ENCODE measurements at places on chromosomes 4 and X.

DNA sequence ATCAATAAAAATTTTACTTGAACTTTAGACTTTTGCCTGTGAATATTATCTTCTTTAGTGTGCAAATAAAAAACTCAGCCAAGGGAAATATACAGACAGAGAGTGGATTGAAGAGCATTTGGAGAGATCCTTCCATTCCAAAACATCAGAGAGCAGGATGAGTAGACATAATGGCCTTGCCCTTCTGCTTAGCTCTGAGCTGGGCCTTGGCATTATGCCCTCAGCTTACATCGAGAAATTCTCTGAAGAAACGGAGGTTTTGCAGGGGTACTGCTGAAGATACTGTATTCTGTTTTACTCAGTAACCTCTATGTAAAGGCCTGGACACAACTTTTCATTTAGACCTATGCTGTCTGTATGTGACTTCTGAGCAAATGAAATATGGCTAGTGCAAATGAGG lies 317.4 kb downstream of the STIM2 start:
- DNase-seq = no peak

GRCh38 chrX:19512961-19513360 lies 2.3 kb downstream of the MAP3K15 start:
- DNase-seq = no peak

DNA sequence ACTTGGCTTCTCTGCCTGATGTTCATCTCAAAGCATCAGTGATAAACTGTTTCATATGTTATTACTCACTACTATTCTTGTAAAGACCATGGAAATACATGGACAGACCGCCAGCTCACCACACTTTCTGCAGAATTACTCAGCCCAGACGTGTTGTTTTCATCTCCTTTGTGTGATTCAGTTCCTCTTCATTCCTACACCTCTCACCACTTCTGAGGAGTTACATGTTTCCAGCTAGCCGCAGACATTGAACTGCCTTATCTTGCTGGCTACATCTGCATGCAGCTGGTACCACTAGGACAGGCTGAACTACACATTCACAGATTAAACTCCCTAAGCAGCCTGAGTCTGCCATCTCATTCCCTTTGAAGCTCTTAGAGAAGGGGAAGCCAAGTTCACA lies 443.2 kb upstream of the FGF16 start:
- DNase-seq = peak; percentile 0

DNA sequence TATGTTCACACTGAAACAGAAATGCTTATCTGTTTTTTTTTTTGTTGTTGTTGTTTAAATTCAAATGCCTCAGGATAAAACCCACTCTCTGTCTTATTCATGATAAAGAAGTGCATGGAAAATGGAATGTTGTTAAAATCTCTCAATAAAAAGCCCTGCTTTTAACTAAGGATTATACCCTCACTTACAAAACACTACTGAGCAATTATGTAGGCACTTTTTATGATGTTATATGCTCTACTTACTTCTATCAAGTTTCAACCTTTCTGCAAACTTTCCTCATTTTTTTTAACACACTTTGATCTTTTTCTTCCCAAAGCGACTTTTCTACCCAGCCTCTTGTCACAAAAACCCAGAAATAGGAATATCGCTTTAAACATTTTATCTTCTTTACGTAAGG lies 26.5 kb downstream of the SLIT2 start:
- DNase-seq = no peak

DNA sequence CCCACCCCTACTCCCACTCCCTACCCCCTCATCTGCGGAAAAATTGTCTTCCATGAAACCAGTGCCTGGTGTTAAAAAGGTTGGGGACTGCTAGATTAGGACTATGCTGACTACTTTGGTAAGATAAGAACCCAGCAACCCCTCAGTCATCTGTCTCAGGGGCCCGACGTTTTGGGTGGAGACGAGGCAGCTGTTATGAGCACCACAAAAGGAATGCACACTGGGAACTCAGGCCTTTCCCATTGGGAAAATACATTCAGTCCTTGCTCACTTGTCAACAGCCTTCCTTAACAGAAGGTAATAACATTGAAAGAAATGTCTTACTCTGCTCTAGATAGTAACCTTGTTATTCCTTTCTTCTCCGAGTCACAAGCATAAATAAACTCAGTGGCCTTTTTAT lies 310.8 kb downstream of the AFF2 start:
- DNase-seq = no peak

- no peak for DNase-seq
Measured at GRCh38 chrX:122076241-122076640, 1028.8 kb downstream of the GLUD2 start.

DNA sequence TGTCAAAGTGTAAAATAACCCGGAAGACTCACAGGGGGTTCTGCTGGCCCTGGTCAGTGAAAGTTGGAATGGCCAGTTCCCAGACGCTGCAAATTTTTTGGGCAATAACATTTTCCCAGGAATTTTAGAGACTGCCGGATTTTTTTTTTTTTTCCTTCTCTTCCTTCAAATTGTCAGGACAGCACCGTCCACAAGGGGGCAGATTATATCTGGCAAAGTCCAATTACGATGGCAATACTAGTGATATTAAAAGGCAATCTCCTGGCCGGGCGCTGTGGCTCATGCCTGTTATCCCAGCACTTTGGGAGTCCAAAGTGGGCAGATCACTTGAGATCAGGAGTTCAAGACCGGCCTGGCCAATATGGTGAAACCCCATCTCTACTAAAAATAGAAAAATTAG lies 20.5 kb downstream of the SLC25A5 start:
- DNase-seq = no peak

GRCh38 chrX:40313269-40313668 lies 215.5 kb upstream of the BCOR start:
- no peak for DNase-seq

DNA sequence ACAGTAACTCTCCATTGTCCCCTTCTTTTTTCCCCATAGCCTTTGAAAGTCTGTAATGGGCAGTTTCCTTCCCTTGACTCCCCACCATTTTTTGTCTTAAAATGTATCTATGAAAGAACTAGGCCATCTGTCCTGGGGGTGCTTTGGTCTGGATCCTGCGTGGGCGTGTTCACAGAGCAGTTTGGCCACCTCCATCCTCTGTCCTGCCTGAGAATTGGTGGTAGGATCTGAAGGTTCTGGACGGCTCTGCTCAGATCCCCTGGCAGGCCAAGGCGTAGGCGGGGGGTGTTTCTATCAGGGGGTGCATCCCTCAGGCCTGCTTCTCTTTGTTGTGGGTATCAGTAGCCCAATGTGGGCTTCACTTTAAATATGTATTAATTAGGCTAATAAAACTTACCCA lies 107.1 kb downstream of the FAM193A start:
- DNase-seq = no peak

DNA sequence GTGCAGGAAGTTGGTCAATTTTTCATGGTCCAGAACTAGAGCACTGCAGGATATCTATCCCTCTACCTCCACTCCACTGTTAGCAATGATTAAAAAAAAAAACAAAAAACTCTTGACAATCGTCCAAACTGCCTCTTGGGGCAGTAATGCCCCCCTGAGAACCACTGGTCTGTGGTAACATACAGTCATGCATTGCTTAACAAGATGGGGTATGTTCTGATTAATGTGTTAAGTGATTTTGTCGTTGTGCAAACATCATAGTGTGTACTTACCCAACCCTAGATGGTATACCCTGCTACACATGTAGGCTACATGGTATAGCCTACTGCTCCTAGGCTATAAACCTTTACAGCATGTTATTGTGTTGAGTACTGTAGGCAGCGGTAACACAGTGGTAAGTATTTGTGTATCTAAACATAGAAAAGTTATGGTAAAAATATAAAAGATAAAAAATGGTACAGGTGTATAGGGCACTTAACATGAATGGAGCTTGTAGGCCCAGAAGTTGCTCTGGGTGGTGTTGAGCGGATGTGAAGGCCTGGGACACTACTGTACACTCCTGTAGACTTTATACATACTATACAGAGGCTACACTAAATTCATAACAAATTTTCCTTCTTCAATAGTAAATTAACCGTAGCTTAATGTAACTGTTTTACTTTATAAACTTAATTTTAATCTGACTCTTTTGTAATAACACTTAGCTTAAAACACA lies 34.1 kb downstream of the ART3 start:
- no peak for DNase-seq

DNA sequence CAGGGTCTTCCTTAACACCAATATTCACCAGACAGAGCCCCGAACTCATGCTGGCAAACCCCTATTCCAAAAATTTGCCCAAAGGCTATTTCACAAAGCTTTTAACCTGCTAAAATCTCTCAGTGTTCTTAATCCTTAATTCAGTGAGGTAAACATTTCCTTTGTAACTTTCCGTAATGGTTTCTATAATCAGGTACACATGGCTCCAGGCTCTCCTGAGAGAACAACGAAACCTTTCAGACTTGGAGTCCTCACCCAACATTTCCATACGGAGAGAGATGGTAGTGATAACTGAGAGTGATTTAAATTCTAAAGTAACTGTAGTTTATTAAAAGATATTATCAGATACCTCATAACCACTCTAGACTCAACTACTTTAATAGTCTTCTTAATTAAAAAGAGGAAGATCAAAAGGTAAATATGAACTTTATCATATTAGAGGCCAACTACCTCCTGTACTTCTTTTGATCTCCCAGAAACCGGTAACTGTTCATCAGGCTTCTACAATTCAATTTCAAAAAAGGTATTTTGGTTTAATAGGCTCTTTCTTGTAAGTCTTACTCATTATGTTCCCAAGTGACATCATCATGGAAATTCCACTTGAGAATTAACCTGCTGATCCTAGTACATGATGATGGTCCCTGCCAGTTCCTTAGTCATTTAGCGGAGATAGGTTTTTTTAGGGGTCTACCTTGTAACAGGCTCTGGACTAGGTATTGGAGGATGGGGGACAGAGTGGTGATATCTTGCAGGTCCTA lies 91.4 kb upstream of the UCP1 start:
- DNase-seq = no peak

- DNase-seq = no peak
Measured at GRCh38 chrX:44974451-44974850, 101.5 kb downstream of the KDM6A start.

DNA sequence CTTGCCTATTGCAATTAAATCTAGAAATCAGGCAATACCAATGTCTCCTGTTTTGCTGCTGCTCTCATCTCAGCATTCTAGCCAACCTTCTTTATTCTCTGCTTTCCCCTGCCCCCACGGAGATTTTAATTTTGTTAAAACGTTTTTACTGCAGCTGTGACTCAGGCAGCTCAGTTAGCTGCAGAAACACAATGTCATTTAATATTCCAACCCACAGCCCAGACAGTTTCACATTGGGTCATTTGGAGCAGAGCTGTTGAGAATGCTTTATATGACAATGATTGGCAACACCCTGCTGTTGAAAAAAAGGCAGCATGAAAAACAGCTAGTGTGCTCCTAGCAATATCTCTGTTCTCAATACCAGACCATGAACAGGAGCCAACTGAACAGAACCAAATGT lies 12.6 kb upstream of the SLC10A4 start:
- no peak for DNase-seq

- DNase-seq = no peak
Measured at GRCh38 chr4:9898596-9899305, 117.3 kb downstream of the DRD5 start.

DNA sequence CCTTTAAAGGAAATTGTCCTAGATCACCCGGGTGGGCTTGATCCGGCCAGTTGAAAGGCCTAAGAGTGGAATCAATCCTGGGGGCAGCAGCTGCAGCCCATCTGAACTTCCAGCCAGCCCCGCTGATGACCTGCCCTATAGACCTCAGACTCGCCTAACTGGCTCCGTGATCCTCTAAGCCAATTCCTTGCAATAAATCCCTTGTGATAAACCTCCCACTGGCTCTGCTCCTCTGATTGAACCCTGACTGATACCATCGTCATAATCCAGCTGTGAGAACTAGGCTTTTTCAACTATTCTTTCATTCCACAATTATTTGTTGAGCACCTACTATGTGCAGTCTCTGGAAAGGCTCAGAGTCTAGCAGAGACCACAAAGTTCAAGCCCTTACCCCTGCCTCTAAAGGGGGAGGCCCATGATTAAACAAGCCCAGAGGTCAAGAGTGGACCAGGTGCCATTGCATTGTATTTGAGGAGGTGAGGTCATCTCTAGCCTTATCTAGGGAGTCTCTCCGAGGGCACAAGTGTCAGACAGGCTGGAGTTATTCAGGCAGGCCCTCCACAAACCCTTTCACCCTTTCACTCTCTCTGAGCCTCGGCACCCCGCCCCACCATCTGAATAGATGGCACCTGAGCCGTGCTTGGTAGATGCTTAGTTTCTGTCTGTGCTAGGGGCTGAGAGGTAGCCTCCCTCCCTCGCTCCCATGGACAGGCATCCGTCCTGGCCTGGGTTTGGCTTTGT lies 20.5 kb upstream of the GPR78 start:
- no peak for DNase-seq

GRCh38 chr4:142900622-142901021 lies 54.5 kb upstream of the INPP4B start:
- no peak for DNase-seq

- DNase-seq = no peak
Measured at GRCh38 chr4:142960126-142960525, 114.0 kb upstream of the INPP4B start.

- no peak for DNase-seq
Measured at GRCh38 chr4:158895797-158896576, 127.2 kb downstream of the FNIP2 start.

DNA sequence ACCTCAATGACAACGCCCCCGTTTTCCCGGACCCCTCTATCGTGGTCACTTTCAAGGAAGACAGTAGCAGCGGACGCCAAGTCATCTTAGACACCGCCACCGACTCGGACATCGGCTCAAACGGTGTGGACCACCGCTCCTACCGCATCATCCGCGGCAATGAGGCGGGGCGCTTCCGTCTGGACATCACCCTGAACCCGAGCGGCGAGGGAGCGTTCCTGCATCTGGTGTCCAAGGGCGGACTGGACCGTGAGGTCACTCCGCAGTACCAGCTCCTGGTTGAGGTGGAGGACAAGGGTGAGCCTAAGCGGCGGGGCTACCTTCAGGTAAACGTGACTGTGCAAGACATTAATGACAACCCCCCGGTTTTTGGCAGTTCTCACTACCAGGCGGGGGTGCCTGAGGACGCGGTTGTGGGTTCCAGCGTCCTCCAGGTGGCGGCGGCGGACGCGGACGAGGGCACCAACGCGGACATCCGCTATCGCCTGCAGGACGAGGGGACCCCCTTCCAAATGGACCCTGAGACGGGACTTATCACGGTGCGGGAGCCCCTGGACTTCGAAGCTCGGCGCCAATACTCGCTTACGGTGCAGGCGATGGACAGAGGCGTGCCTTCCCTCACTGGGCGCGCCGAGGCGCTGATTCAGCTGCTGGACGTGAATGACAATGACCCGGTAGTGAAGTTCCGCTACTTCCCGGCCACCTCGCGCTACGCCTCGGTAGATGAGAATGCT lies 2.2 kb downstream of the FAT4 start:
- DNase-seq = no peak

Measured in stimulated activated CD8-positive, alpha-beta memory T cell treated with anti-CD3 and anti-CD28 coated beads, Interleukin-7, amount 100 ng/mL, for 4 hours (primary cell).